ENCODE measurements at places on chromosomes 7 and 10.

DNA sequence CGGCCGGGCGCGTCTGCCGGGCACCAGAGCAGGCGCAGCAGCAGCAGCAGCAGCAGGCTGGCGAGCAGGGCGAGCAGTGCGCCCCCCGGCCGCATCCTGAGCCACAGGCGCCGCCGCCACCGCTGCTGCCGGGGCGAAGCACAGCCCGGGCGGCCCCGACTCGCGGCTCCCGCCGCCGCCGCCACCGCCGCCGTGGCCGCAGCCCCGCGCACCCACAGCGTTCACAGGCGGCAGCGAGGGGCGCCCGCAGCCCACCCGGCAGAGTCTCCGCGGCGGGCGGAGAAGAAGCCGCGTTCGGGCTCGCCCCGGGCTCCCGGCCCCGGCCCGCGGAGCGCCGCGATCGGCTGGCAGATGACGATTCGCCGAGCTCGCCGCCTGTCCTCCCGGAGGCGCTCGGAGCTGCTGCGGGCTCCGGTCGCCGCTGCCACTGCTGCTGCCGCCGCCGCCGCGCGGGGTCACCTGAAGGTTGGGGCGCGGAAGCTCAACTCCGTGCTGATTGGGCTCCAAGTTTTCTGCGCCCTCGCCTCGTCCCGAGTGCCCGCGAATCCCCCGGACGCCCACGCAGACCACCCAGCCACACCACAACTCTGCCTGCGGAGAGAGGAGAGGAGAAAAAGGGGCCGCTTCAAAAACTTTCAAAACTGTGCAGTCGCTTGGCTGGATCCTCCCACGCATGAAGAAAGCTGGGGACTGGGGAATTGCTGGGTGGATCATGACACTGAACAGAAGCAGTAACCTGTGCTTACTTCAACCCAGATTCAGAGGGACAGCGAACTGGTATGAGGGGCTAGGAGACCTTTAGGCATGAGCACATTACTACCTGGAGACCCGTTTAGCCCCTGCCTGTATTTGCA lies at the start of gene ST8SIA6:
TSS of gene ST8SIA6 (minus strand) at position 435 of the 854 bp plus-strand sequence. CDS start at position 95, 340 bp downstream.
- no peak for DNase-seq

- DNase-seq: no peak
These were observed 28.3 kb upstream of the CUL1 start for GRCh38 chr7:148670374-148670773.

- DNase-seq: no peak
These were observed 316.1 kb downstream of the CCDC3 start for GRCh38 chr10:12685261-12686058.

DNA sequence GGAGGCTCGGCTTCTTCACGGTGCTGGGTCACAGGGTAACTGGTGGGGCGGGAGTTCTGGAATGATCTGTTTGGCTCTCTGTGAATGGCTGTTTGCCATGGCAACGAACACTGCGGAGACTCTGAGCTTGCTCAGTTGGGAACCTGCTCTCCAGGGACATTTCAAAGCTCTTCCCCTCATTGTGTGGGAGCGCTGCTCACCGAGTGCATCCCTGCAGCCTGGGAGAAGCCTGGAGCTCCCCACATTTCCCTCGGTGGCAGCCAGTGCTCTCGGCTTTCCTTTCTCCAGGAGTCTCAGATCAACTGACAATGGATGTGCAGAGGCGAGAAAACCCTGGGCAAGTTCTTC lies 57.6 kb upstream of the CACUL1 start:
- no peak for DNase-seq

- DNase-seq: no peak
These were observed 151.6 kb downstream of the SND1 start for GRCh38 chr7:127803626-127804025.

GRCh38 chr7:118349604-118350003 lies 125.1 kb downstream of the ANKRD7 start:
- no peak for DNase-seq

DNA sequence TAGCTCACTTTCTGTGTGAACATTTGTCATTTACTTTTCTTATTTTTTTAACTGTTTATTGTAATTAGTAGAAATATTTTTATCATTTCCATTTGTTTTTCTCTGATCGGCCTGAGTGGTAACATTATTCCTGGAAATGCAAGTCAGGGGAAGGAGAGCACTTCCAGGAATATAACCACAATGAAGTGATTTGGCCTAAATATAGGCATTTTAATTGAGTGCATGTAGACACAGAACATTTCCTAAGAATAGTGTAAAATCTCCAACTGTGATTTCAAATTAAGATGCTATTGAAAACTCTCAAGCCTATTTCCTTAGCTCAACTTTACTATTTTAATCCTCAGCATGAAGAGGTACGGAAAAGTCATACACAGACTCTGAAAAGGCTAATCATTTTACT lies 86.5 kb upstream of the SKAP2 start:
- no peak for DNase-seq

DNA sequence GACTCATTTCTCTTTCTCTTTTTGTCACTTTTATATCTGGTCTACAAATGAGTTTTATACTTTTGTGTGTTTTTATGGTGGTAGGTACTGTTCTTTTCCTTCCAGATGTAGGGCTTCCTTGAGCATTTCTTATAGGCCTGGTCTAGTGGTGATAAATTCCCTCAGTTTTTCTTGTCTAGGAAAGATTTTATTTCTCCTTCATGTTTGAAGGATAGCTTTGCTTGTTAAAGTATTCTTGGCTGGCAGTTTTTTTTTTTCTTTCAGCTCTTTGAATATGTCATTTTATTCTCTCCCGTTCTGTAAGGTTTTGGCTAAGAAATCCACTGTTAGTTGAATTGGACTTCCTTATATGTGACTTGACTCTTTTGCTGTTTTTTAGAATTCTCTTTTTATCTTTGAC lies 292.7 kb downstream of the RPS24 start:
- no peak for DNase-seq

DNA sequence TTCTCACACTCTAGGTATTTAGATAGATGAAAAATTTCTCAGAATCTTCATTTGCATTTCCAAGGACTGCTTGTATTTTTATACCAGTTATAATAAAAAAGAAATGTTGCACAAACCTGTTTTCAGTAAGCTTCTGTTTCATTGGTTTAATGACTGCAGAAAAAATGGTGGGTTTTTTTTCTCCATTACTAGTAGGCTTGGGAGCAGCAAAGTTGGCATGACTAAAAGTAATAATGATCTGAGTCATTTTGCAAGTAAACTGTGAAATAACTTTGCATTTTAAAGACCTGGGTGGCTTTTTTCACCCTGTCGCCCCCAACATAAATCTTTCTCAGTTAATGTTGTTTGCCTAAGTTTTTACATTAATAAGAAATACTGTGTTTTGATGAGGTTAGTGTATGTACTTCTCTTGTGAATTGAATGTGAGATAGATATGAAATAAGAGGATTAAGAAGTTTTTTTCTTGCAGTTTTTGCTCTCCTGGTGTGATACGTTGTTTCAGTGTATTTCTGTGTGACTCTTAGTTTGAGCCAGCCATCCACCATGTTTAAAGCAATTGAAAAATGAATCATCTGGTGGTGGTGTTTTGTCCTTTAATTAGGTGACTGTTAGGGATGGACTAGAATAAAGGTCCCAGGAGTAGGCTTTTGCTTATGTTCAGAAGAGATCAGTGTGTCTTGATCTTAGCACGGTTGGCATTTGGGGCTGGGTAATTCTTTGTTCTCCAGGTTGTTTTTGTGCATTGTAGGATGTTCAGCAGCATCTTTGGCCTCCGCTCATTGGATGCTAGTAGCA lies 1.8 kb downstream of the GNAI1 start:
- DNase-seq: peak; percentile 43

GRCh38 chr7:143183024-143183423 lies at the start of gene TAS2R39:
TAS2R39 (plus strand) TSS chr7:143183419; CDS start chr7:143183419, 0 bp downstream.
- no peak for DNase-seq

DNA sequence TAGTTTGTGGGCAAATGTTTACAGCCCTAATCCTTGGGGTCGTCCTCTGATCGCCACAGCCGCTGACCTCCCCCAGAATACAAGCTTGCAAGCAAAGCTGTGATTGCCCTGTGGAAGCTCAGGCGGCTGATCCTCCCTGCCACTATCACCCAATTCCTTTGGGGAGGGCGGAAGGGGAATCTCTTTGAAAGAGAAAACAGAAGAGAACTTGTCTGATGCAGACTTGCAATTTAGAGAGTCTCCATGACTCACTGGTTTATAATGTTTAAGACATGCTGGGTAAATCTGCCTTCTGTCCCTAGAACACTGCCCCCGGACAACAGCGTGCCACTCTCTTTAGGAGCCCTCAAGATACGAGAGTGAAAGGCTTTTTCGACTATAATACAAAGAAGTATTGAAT lies 75.5 kb downstream of the NRP1 start:
- no peak for DNase-seq

DNA sequence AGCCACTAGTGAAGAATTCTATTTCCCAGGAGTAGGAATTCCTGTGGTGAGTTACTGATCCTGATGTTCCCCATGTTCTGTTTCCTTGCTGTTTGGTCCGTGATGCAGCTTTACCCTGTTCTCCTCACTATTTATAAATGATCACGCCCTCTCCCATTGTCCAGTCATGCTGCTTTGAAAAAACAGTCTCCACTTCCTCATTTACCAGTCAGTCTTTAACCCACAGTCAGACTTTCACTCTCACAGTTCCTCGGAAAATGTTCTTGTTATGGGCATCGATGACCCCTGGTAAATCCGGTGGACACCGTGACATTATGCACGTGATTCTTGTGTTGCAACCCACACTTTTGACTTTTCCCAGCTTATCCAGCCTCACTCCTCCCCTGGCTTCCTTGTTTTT lies 14.4 kb downstream of the SCIN start:
- peak; percentile 65 for DNase-seq

DNA sequence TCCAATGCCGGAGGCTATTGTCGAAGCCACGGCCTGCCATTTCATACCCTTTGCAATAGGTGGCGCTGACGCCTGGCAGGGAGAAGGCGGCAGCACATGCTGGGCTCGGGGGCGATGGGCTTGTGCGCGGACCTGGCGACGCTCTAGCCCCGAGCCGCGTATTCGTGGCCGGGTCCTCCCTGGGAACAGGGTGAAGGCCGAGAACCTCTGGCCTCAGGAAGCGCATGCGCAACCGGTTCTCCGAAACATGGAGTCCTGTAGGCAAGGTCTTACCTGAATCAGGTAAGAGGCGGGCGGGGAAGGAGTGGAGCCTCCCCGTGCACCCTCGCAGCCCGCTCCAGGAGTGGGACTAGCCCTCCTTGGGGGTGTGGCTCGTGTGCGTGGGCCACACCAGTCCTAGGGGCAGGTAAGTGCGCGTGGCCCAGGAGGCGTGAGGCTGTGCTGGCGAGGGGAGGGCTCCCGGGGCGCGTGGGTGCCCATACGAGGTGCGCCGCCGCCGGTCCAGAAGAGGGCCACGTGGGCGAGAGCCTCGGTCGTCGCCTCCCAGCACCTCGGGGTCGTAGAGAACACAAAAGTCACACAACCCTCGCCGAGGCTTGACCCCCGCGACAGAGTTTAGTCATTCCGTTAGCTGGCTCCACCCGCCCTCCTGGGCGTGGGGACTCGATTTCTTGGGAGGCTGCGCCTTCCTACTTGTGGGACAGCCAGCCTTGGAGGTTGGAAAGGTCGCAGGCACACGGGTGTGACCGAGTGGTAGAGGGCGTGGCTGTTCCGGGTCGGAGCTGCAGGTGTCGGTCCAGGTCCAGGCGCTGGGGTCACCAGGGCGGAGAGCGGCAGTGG lies 5.6 kb upstream of the MEST start:
- peak; percentile 30 for DNase-seq

- DNase-seq: no peak
These were observed 798.3 kb downstream of the KCNMA1 start for GRCh38 chr10:76839276-76839675.

GRCh38 chr10:29737074-29737593 lies 102.4 kb upstream of the SVIL start:
- no peak for DNase-seq

GRCh38 chr7:17152721-17153120 lies 145.7 kb upstream of the AHR start:
- DNase-seq: no peak

DNA sequence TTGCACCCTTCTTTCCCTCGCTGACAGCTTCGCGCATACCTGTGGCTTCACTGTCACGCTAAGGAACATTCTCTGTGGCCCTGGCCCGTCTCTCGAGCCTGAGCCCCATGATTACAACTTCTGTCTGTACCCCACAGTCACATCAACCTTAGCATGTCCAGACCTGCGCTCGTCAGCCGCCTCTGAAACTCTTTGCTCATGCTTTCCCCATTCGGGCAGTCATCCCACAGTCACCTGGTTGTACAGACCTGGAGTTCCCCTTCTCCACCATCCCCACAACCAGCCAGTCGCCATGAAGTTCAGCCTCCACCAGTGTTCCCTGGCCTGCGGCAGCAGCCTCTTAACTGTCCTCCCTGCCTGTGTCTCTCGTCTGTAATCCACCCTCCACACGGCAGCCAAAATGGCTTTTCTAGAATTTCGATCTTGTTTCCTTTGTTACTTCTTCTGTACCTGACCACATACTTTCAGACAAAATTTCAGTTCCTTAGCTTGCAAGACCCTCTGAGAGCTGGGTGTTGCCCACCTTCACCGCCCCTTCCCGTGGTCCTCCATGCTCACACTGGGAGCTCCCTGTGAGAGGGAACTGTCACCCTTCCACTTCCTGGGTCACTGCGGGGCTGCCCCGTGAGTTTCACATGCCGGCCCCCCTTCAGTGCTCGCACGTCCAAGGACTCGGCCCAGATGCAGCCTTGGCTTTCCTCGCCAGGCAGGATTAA lies 229.2 kb downstream of the CELF2 start:
- no peak for DNase-seq

GRCh38 chr10:27618036-27618615 lies 114.0 kb downstream of the RAB18 start:
- DNase-seq: no peak

GRCh38 chr10:129394518-129395328 lies 72.3 kb upstream of the MGMT start:
- no peak for DNase-seq

DNA sequence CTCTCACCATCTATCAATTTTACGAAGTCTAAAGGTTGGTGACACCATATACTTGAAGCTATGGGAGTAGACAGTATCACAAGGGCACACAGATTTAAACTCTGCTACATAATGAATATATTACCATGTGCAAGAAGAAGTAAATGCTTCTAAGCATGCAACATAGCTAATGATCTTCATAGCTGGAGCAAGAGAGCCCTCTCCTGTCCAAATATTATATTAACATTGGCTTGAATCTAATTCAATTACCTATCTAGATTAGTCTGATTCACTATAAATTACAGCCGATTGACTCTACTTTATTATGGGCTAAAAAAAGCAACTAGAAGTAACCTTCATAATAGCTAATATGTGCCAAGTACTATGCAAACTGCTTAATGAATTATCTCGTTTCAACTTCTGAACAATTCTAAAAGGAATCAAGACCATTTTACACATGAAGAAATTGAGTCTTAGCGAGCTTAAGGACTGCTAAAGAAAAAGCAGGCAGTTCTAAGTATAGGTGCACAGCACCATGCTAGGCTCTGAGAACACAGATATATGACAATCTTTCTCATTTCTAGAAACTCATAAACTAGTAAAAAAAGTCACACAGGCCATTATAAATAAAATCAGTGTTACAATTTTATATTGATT lies 21.9 kb downstream of the FRA10AC1 start:
- peak; percentile 18 for DNase-seq

GRCh38 chr7:151381348-151382078 lies 28.3 kb downstream of the WDR86 start:
- no peak for DNase-seq

Data from globus pallidus (tissue), 1 donor.